ENCODE measurements at places on chromosomes 12 and 14.

DNA sequence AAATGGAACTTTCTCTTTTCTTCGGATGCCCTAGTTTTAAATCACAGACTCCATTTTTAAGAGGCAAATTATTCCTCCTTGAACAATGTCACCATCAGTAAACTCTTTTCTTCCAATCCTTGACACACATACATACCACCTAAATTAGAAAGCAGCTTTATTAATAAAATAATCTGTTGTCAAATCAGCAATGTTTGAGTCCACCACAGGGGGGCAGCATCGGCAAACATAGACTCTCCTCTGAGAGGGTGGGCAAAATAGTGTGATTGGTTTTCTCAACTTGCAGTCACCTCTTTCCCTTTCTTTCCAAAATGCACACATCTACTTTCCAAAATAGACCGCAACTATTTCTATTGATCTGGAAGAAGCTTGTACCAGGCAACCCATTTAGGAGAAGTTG lies 438.4 kb upstream of the OR4E1 start:
- peak; percentile 57 for DNase-seq

GRCh38 chr14:64293976-64294671 lies at the start of gene ESR2:
Gene ESR2, minus strand, starts transcription at chr14:64294371. Its CDS starts 11,386 bp downstream, at chr14:64282985.
- no peak for DNase-seq

GRCh38 chr14:104425171-104425681 lies 154.3 kb upstream of the C14orf180 start:
- no peak for DNase-seq

GRCh38 chr12:111093428-111094142 lies 173.2 kb upstream of the MYL2 start:
- no peak for DNase-seq

DNA sequence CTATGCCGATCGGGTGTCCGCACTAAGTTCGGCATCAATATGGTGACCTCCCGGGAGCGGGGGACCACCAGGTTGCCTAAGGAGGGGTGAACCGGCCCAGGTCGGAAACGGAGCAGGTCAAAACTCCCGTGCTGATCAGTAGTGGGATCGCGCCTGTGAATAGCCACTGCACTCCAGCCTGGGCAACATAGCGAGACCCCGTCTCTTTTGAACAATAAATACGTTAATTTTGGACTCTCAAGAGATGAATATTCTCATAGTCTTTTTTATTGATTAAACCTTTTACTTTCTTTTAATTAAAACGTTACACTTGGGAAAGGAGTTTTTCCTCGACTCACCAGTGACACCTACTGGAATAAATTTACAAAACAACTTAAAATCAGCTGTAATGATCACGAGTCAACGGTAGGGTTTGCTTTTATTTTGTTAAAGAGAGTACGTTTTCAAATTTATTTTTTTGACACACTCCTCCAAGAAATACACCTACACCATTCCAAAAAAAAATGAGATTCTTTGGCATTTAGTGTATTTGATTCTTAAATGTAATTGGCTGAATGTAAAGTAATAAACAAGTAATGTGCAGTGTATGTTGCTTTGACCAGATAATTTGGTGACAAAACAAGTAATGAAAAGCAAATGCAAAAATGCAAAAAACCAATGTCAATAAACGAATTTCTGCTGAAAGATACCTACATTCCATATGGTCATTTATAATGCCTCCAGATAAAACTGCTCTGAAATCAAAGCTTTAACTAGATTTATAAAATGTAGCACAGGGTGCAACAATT lies 687 bp upstream of the RPS29 start:
- DNase-seq: peak; percentile 78

- DNase-seq: peak; percentile 66
These were observed 182.7 kb downstream of the KICS2 start for GRCh38 chr12:64039281-64039871.

GRCh38 chr12:89992668-89993451 lies 284.2 kb upstream of the ATP2B1 start:
- DNase-seq: no peak

- no peak for DNase-seq
These were observed 189.4 kb downstream of the CACNA1C start for GRCh38 chr12:2242216-2242615.
